ENCODE measurements at places on chromosomes 2 and 18.

DNA sequence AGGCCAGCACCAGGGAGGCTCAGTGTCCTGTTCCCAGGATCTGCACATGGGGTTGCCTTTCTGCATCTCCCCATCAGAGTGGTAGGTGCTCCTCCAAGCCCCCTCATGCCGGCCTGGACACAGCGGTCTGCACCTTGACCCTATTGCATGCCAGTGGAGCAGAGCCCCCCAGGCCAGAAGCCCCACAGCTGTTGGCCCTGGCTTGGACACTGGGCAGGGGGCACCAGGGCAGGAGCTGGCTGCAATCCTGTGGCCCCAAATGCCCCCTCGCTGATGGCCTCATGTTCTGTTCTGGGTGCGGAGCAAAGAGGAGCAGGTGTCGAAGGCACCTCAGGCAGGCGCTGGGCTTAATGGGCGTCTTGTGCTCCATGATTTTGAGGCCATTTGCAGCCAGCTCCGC, 62.7 kb downstream of the CCDC74A start:
- no peak overlapping the region for H3K27ac ChIP-seq
- no peaks in the 10 kb centered on the region for H3K4me1 ChIP-seq
- DNase-seq: no peak
- H3K27me3 ChIP-seq: no peaks in the 10 kb centered on the region
- H3K4me3 ChIP-seq: no peak overlapping the region
- no peaks in the 10 kb centered on the region for H3K36me3 ChIP-seq

DNA sequence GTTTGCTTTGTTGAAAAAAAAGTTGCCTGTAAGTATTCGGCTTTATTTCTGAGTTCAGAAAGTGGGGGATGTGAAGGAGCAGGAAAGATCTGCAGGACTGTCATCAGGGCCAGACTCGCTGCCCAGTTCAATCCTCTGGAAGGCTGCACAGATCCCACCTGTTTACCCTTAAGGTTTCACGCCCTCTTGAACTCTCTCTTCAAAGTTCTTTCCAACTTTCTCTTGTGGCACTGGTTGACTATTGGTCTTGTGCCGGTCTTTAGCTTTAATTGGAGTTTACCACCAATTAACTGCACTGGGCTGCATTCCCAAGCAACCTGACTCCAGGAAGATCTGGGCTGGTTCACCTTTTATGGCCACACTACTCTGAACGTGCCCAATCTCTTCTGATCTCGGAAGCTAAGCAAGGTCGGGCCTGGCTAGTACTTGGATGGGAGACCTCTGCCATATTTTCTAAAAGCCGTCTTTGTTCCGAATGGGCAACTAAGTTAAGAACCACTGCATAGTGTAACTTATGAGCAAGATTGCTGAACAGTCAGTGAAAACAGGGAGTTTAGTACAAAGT, 495.0 kb downstream of the DPP10 start:
- DNase-seq: no peak
- no peaks in the 10 kb centered on the region for H3K27me3 ChIP-seq
- no peak overlapping the region for H3K4me3 ChIP-seq
- no peaks in the 10 kb centered on the region for H3K4me1 ChIP-seq
- H3K27ac ChIP-seq: no peak overlapping the region
- no peaks in the 10 kb centered on the region for H3K36me3 ChIP-seq

DNA sequence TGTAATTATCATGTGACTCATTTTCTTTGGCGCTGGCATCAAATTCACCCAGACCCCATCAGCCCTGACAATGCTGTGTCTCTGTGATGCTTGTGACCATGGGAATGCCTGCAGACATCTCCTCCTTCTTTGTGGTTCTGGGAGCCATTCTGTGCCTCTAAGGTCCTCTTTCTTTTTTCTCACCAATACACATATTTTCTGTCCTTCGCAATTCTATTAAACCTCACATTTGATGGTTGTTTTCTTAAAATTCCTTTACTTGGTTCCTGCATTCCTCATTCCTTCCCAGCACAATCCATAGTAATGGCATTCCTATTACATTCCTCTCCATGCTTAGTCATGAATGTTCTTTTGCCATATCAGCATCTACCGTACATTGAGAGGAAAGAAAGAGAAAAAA, 375.3 kb downstream of the PIK3C3 start:
- H3K27ac ChIP-seq: no peak overlapping the region
- no peaks in the 10 kb centered on the region for H3K27me3 ChIP-seq
- H3K4me3 ChIP-seq: no peak overlapping the region
- DNase-seq: no peak

- H3K4me1 ChIP-seq: no peaks in the 10 kb centered on the region
- H3K27ac ChIP-seq: no peak overlapping the region
- H3K27me3 ChIP-seq: no peaks in the 10 kb centered on the region
- no peaks in the 10 kb centered on the region for H3K36me3 ChIP-seq
- no peak overlapping the region for H3K4me3 ChIP-seq
- no peak for DNase-seq
Measured at GRCh38 chr18:56738184-56738583, 87.0 kb downstream of the WDR7 start.

GRCh38 chr2:200814276-200814815, 2.6 kb downstream of the BZW1 start:
- no peak overlapping the region for H3K4me3 ChIP-seq
- no peaks in the 10 kb centered on the region for H3K27me3 ChIP-seq
- peaks cover 6% of the 10 kb centered on the region for H3K36me3 ChIP-seq

- H3K27ac ChIP-seq: no peak overlapping the region
- H3K36me3 ChIP-seq: no peaks in the 10 kb centered on the region
- DNase-seq: no peak
- no peaks in the 10 kb centered on the region for H3K27me3 ChIP-seq
- H3K4me1 ChIP-seq: no peaks in the 10 kb centered on the region
- no peak overlapping the region for H3K4me3 ChIP-seq
Measured at GRCh38 chr18:32439802-32440201, 30.9 kb downstream of the GAREM1 start.
